Activated T-cell treated with anti-CD3 and anti-CD28 coated beads, Interleukin-2, amount 50 U/mL, for 1 hour (primary cell): ENCODE measurements at places on chromosomes 12 and 14.

GRCh38 chr14:25150401-25150800 is 100.5 kb upstream of the STXBP6 start:
- no peak for DNase-seq

- DNase-seq, result peak; percentile 79
These were observed at the start of gene B4GALNT1 for GRCh38 chr12:57632958-57633840. B4GALNT1 (minus strand) TSS chr12:57633201; CDS start chr12:57632132, 1,069 bp downstream.

- no peak for DNase-seq
These were observed 138.7 kb upstream of the PZP start for GRCh38 chr12:9346866-9347327.

- no peak for DNase-seq
These were observed 70.7 kb downstream of the TAOK3 start for GRCh38 chr12:118302053-118302452.

- DNase-seq, result peak; percentile 75
These were observed 5.8 kb downstream of the ASB2 start for GRCh38 chr14:93970585-93970964.

- peak; percentile 49 for DNase-seq
These were observed 743 bp downstream of the PUS1 start for GRCh38 chr12:131929581-131930456.

DNA sequence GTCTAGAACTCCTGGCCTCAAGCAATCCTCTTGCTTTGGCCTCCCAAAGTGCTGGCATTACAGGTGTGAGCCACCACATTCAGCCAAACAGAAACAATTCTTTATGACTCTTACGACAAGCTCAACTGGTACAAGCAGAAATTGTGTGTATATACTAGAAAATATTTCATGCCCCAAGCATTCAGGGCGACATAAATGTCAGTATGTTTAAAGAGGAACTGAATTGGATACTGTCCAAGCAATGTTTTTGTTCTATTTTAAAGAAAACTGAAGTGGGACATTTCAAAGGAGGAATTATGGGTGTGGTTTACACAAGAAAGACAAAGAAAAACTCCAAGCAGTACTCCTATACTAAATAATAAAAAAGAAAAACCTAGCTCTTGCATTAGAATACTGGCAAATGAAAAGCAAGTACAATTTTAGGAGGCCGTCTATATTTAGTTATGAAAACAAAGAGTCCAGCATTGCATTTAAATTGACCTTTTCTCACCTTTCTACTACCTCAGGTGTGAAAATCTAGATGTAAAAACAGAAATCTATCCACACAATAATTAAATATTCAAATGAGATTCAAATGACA is 48.9 kb downstream of the PPP1R12A start:
- no peak for DNase-seq

- DNase-seq, result no peak
These were observed 104.0 kb upstream of the BCAT1 start for GRCh38 chr12:25052914-25053211.

DNA sequence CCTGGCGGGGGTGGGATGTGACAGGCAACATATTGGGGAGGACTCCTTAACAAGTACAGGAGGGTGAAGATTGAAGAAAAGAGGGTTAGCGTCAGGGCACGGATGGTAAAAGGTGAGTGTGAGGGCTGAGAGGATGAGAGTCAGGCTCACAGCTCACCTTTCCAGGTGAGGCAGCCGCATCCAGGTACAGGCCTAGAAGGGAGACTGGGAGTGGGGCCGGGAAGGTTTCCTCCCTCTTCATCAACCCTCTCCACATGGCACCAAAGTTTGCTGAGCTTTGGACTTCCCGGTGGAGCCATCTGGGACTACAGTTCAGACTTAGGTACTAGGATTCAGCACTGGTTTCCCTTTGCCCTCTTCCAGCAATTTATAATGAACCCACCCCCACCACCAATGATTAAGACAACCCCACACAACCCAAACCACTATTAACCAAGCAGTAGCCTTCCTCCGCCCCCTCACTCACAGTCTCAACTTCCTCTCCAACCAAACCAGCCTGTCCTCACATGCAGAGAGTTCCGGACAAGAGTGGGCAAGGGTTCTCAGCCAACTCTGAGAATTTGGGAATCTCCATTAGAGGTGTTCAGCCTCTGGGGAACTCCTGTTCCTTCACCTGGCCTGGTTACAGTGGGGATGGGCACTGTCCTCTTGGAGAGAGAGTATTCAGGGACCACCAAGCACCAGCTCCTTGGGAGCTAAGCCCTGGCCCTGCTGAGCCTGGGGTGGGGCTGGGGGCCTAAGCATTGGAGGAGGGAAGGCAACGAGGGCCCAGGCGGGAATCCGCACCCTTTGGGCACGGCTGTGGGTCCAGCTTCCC is 2.4 kb upstream of the HOXC4 start:
- no peak for DNase-seq

DNA sequence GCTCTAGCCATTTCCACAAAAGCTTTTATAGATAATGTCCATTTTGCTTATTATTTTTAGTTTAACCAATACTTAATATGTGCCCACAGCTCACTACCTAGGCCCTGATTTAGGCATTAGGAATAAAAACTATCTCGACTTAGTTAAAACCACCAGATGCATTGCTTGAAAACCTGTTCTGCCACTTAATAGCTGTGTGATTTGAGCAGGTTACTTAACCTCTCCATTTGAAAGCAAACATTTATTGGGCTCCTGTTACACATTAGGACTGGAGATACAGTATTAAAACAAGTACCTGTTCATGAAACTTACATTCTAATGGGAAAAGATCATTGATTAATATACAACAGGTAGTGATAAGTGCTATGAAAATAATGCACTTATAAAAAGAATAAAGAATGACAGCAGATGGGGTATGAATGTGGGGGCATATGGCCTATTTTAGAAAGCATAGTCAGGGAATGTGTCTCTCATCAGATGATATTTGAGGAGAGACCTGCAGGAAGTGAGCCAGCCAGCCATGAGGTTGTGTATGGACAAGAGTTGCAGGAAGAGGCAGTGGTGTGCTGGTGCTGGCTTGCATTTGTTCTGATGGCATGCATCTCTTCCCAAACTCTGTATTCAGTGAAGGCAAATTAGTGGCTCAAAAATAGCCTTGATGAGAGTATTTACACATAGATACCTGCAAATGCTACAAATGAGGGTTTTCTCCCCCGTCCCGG is 34.3 kb downstream of the NOPCHAP1 start:
- no peak for DNase-seq

DNA sequence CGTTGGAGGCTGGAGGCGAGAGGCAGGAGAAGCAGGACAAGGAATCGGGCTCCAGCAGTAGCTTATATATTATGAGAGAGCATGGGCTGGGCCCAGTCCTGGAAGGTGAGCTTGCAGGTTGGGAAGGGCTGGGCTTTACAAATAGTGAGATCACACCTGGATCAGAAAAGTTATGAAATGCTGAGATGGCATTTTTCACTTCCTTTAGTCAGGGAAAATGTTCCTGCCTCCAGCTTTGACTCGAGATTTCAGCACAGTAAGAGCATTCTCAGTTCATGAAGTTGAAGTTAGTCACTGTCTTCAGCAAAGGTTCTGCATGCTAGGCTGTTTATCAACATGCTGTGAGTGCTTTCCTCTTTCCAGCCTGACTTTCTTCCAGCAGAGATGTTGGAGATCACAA is at the start of gene KRT6C:
KRT6C (minus strand) TSS at position 38 of the 400 bp plus-strand sequence. CDS start 68 bp downstream, outside the sequence.
- no peak for DNase-seq

- no peak for DNase-seq
These were observed 4.4 kb upstream of the GPD1 start for GRCh38 chr12:50099302-50100008.

GRCh38 chr12:19014240-19014639 is 115.3 kb upstream of the PLEKHA5 start:
- DNase-seq, result no peak

DNA sequence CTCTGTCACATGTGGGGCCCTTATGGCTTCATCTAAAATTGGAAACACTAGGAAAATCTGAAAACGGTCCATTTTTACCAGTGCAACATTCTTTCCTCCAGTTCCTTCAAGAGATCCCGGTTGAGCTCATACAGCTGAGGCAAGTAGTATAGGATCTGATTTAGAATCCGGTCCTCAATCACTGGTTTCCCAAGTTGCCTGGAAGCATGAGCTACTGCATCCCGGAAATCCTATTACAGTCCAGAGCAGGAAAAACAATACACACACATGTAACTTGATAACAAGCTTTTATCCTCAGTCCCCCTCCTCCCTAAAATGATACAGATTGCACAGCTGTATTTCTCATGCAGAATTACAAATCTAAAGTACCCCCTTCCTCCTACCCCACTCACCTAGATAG is 67.9 kb upstream of the NR2C1 start:
- no peak for DNase-seq

GRCh38 chr14:31920001-31920400 is 157.1 kb upstream of the ARHGAP5 start:
- DNase-seq, result no peak

GRCh38 chr12:68013181-68013580 is 23.9 kb downstream of the IFNG-AS1 start:
- no peak for DNase-seq

GRCh38 chr12:113875691-113876090 is 90.4 kb downstream of the RBM19 start:
- no peak for DNase-seq

DNA sequence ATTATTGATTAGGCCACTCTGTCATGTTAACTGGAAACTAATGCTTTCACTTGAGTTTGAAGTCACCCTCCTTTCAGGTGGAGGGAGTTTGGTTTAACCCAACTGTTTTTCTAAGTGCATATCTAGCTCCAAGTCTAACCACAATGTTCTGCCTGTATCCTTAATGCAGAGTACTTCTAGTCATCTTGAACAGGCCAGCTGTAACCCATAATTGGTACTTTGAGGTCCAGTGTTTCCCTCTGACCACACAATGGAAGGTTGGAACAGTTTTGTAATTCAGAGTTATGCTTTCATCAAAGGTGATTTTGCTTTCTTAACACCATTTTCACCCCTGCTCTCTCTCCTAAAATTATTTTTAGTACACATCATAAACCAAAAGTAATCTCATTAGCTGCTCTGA is 237.2 kb upstream of the DCN start:
- DNase-seq, result no peak

- DNase-seq, result no peak
These were observed 255.3 kb upstream of the GARIN6 start for GRCh38 chr12:99392091-99392850.

DNA sequence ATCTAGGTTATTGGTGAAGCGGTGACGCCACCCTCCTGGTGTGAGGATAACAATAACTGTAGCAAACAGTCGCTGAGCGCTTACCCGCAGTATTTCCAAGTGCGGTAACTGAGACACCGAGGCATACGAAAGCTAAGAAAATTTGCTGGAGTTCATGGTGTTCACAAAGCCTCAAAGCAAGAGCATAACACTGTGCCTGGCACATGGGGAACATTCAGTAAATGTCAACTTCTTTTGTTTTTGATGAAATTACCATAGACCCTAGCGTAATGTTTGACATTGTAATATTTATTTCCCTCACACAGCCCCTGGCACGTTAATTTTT is 767 bp downstream of the YEATS4 start:
- no peak for DNase-seq

GRCh38 chr14:51783765-51784164 is 76.6 kb upstream of the GNG2 start:
- DNase-seq, result no peak

- no peak for DNase-seq
These were observed 214.4 kb upstream of the DIO2 start for GRCh38 chr14:80425686-80426085.

- DNase-seq, result no peak
These were observed 7.4 kb downstream of the SALL2 start for GRCh38 chr14:21518725-21519124.

- DNase-seq, result peak; percentile 7
These were observed 359.4 kb downstream of the TMEM121 start for GRCh38 chr14:105885561-105886320.

- no peak for DNase-seq
These were observed 158.0 kb downstream of the EPS8 start for GRCh38 chr12:15631007-15631715.

DNA sequence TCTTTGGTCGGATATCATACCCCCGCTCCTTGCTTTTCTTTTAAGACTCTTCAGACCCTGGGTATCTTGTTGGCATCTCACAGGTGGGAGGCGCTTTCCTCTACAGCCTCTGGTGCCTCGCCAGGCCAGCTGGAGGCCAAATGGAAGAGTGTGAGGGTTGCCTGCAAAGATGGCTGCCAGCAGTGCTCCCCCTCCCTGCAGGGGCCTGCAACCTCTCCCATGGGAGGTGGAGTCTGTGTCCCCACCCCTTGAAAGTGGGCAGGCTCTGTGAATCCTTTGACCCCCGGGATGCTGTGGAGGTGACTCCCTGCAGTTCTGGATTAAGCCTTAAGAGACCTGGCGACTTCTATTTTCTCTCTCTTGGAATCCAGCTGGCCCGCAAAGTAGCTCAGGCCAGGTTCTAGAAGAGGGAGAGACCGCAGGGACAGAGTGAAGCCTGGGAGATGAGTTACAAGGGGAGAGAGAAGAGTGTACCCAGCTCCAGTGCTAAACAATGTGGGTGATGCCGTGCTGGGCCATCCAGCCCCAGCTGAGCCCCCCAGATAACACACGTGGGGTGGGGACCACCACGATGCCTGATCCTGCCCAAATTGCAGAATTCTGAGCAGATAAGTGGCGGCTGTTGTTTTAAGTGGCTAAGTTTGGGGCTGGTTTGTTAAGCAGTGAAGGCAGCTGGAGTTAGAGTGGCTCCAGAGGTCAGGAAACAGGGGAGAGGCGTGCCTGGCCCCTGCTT is 37.9 kb upstream of the NCOR2 start:
- no peak for DNase-seq

GRCh38 chr12:26976687-26977086 is 37.5 kb downstream of the TM7SF3 start:
- no peak for DNase-seq

DNA sequence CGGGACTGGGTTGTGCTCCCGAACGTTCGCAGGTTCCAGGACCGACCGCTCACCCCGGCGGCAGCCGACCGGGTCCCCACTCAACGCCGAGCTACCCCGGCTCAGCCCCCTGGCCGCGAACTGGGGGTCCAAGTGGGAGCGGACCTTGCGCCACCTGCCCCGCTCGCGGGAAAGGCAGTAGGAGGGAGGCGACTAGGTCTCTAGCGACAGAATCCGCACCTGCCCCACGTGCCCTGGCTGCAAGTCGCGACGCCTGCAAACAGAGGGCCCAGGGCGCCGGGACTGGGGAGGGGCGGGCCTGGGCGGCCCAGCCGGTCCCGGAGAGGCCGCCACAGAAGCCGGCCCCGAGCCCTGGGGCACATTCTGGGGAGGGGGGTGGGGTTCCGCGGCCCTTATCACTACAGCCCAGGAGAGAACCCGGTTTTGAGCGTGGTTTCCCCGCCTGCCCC is 239.2 kb upstream of the CPNE8 start:
- DNase-seq, result no peak
